ENCODE measurements at places on chromosomes 13 and 19.

GRCh38 chr13:60338754-60339153 is 58.3 kb upstream of the TDRD3 start:
- no peak for DNase-seq

DNA sequence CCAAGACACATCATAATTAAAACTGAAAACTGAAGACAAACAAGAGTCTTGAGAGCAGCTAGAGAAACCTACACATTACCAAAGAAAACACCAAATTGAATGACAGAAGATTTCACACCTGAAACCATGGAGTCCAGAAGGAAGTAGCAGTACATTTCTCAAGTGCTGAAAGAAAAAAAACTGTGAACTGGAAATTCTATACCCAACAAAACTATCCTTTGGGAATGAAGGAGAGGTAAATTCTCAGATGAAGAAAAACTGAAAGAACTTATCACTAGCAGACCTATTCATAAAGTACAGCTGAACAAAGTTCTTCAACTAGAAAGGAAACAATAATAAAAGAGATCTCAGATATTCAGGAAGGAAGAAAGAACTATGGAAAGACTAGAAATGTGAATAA is 198.7 kb upstream of the ZNF507 start:
- no peak for DNase-seq

GRCh38 chr19:2986951-2987524 is 9.7 kb downstream of the TLE6 start:
- DNase-seq = peak; percentile 23

- no peak for DNase-seq
Measured at GRCh38 chr13:48660361-48661076, 6.8 kb downstream of the CYSLTR2 start.

GRCh38 chr13:76516586-76516985 is 369.6 kb downstream of the KCTD12 start:
- no peak for DNase-seq

DNA sequence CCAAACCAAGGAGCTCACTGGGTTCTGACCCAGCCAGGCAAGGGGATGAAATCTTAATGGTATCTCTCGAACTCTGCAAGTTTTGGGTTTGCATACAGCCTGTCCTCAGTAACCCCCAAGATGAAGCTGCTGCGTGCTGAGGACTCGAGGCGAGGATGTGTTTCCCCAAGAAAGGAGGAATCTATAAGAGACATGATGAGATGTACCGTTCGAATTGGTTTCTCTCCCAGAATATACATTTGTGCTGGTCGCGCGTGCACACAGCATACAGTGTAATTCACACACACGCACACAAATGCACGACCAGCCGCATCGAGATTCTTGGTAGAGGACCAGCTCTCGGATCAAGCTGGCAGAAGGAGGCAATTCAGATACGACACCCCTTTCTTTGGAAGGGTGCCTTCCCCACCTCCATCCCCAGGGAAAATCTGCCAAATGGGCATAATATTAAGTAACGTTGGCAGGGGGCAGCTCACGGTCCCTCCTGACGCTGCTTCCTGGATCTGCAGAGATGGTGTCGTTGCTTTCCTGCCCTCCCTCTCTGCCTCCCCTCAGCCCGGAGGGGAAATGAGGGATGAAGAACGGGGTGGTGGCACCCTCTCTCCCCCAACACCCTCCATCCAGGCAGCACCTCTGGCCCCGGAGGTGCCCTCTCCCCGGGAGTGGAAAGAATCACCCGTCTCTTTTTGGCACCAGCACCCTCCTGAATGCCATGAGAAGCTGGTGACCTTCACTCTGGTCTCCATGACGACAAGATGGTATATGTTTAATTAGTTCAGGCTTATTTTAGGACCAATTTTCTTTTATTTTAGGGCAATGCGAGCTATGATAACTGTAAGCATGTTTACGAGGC is 310.2 kb downstream of the ZNF536 start:
- no peak for DNase-seq

Measured in SHP77 (cell line).